Testis (tissue), 5 donors: ENCODE measurements at places on chromosomes 4 and X. TPM values are rescaled to one million over a fixed set of nuclear protein-coding genes. Genes with fewer than 3 reads are reported as not detected.

- no peak for DNase-seq
- H3K27ac ChIP-seq = no peak overlapping the region
- H3K4me1 ChIP-seq = no peaks in the 10 kb centered on the region
These were observed 191.8 kb downstream of the PDGFC start for GRCh38 chr4:156779774-156780173.

The TEX13D gene
- 8.2 TPM for total RNA-seq

DNA sequence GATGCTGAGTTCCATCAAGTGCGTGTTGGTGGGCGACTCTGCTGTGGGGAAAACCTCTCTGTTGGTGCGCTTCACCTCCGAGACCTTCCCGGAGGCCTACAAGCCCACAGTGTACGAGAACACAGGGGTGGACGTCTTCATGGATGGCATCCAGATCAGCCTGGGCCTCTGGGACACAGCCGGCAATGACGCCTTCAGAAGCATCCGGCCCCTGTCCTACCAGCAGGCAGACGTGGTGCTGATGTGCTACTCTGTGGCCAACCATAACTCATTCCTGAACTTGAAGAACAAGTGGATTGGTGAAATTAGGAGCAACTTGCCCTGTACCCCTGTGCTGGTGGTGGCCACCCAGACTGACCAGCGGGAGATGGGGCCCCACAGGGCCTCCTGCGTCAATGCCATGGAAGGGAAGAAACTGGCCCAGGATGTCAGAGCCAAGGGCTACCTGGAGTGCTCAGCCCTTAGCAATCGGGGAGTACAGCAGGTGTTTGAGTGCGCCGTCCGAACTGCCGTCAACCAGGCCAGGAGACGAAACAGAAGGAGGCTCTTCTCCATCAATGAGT, 46.6 kb downstream of the RHOH start:
- H3K36me3 ChIP-seq = no peaks in the 10 kb centered on the region
- no peak for DNase-seq
- H3K27ac ChIP-seq = no peak overlapping the region
- H3K4me3 ChIP-seq = no peak overlapping the region
- no peaks in the 10 kb centered on the region for H3K27me3 ChIP-seq

- H3K4me1 ChIP-seq = no peaks in the 10 kb centered on the region
- H3K27ac ChIP-seq = no peak within 1 kb of the TSS
- DNase-seq = no peak
- H3K4me3 ChIP-seq = no peak within 1 kb of the TSS
These were observed at the start of gene FDCSP for GRCh38 chr4:70225824-70226223. TSS of gene FDCSP (plus strand) at chr4:70226124. CDS start at chr4:70231195, 5,071 bp downstream.

DNA sequence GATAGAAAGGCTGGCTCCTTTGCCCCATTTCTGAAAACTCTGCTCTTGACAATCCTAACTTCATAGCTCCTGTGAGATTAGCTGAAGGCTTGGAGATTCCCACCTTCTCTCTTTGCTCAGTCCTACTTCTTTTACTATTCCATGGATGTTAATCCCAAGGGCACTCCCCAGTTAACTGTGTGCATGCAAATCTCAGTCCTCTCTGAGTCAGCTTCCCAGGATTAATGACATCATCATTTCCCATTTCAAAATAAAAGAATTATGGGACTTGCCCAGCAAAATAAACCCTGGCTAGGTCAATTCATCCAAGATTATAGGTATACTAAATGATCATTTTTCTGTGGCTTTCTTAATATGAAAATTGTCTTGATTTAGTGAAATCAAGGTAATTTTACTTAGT, 328.6 kb upstream of the NR3C2 start:
- no peaks in the 10 kb centered on the region for H3K27me3 ChIP-seq
- H3K4me1 ChIP-seq = no peaks in the 10 kb centered on the region

GRCh38 chr4:118226311-118227010, 126.3 kb downstream of the PRSS12 start:
- H3K36me3 ChIP-seq = no peaks in the 10 kb centered on the region
- H3K27ac ChIP-seq = no peak overlapping the region
- DNase-seq = no peak
- H3K4me3 ChIP-seq = no peak overlapping the region
- H3K27me3 ChIP-seq = no peaks in the 10 kb centered on the region
